ENCODE measurements at places on chromosomes 4 and X. TPM values are rescaled to one million over a fixed set of nuclear protein-coding genes. Genes with fewer than 3 reads are reported as not detected.

TXLNG gene
- polyA plus RNA-seq = 11.3 TPM

DNA sequence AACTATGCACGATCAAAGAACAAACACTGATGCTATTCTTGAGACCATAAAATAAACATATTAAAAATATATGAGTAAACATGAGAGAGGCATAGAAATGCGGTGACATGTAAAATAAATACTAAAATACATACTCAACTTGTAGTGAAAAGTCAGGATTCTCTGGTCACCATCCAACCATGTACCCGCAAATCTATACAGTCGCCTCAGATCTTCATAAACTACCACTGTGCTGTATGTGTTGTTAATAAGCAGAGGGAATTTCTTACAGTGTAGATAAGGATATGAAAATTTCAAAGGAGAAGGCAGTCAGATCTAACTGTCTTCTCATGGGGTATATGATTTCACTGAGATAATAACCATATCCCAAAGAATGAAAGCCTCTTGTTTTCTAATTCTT lies 67.8 kb upstream of the FAM47B start:
- peaks cover 5% of the 10 kb centered on the region for H3K27me3 ChIP-seq
- no peak overlapping the region for H3K4me3 ChIP-seq
- no peaks in the 10 kb centered on the region for H3K4me1 ChIP-seq
- H3K27ac ChIP-seq = no peak overlapping the region
- DNase-seq = no peak

GRCh38 chrX:87409113-87409841 lies 108.3 kb upstream of the KLHL4 start:
- peaks cover 16% of the 10 kb centered on the region for H3K4me1 ChIP-seq
- no peak overlapping the region for H3K27ac ChIP-seq
- peaks cover 5% of the 10 kb centered on the region for H3K27me3 ChIP-seq

GRCh38 chrX:136183917-136184316 lies 36.6 kb downstream of the FHL1 start:
- H3K4me3 ChIP-seq = no peak overlapping the region
- no peaks in the 10 kb centered on the region for H3K36me3 ChIP-seq
- no peak for DNase-seq
- H3K27me3 ChIP-seq = peaks cover 25% of the 10 kb centered on the region

SULT1E1 gene
- not detected for polyA plus RNA-seq

ZNF518B gene
- 2.3 TPM for polyA plus RNA-seq

NUDT6 gene
- 6.8 TPM for polyA plus RNA-seq

DNA sequence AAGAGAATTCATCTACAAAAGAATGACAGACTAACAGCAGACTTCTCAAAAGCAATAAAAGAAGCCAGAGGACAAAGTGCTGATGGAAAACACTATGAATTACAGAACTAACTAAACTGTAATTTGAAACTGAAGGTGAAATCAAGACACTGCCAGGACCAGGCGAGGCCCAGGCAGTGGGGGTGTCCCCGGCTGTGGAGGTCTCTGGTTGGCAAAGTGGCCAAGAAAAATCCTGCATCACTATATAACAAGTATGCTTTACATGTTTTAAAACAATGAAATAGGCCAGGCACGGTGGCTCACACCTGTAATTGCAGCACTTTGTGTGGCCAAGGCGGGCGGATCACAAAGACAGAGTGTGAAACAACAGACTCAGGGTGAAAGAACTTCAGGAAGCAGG lies 32.9 kb downstream of the CHM start:
- H3K36me3 ChIP-seq = no peaks in the 10 kb centered on the region
- H3K4me3 ChIP-seq = no peak overlapping the region
- no peaks in the 10 kb centered on the region for H3K27me3 ChIP-seq

GRCh38 chrX:20067709-20068561 lies 48.8 kb downstream of the MAP7D2 start:
- no peaks in the 10 kb centered on the region for H3K27me3 ChIP-seq
- peak; percentile 61 for DNase-seq
- no peak overlapping the region for H3K27ac ChIP-seq
